ENCODE measurements at places on chromosomes 4 and X.

DNA sequence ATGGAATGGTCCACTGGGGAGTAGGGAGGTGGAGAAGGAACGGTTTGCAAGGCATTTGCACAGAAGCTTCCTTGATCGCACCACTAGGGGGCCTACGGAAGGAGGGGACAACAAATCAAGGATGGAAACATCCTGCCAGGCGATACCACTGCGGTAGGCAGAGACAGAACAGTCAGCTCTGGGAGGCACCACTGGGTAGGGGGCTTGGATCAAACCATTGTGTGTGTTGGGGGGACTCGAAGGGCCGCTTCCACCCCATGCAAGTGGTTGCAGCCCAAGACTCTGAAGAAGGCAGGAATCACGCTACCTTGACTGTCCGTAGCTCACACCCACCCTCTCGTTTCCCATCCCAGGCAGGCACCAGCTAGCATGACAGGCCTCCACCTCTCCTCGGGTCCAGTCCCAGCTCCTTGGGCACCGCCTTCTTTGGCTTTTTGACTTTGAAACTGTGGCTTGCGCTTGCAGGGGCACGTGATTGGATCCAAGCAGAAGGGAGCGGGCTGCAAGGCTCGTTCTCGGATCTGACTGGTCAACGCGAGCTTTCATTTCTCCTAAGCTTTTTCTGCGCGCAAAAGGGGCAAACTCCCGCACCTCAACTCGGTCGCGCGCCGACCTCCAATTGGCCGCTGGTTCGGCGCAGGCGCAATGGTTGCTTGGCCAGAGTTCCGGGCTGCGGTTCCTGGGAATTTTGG lies 28.4 kb downstream of the GAGE1 start:
- DNase-seq, result peak; percentile 55

DNA sequence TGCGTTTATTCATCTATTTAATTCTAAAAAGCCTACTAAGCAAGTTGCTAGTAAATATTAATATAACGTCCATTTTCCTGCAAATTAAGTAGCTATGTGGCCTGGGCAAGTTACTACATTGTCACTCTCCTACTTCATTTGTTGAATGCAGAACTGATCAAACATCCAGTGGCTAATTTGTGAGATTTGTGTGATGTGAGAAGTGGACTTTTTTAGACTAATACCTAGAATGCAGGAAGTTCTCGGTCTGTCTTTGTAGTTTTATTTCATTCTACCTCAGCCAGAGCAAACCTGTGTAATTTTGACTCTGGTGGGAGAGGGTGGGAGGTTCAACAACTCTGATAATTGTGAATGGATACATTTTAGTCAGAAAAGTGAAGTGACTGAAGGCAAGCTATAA lies 840 bp downstream of the GUF1 start:
- no peak for DNase-seq

DNA sequence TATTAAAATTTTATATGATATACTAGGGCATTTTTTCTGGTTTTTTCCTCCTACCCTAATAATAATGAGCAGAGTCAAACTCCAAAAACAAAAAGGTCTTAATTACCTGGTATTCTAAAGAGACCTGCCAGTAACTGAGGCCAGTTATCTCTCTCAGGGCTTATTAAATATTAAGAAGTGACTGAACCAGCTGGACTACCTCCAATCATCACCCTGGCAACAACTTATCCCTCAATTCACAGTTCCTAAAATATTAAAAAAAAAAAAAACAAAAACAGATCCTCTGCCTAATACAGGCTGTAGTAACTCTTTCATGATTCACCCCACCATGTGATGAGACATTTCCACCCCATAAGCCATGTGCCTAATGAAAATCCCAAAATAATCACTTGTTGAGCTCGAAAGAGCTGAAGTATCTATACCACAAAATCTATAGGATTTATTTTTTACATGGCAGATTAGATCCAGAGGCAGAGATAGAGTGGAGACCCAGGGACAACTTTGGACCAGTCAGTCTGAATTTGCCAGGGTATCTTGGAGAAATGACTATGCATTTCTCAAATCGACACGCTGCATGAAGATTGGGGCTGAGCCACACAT lies 698.0 kb downstream of the FAT4 start:
- no peak for DNase-seq

- DNase-seq, result no peak
Observed at GRCh38 chr4:33780952-33781791, 2463.1 kb downstream of the ARAP2 start.

- peak; percentile 10 for DNase-seq
Observed at GRCh38 chr4:25370242-25370641, 6.8 kb upstream of the ANAPC4 start.

- DNase-seq, result no peak
Observed at GRCh38 chrX:101605728-101606127, 12.1 kb downstream of the ARMCX6 start.

Measured in GM23338 (cell line).